ENCODE measurements at places on chromosomes 4 and X. TPM values are rescaled to one million over a fixed set of nuclear protein-coding genes. Genes with fewer than 3 reads are reported as not detected.

FHDC1 gene
- polyA plus RNA-seq: not detected

FRAS1 gene
- not detected for polyA plus RNA-seq

GSX2 gene
- not detected for polyA plus RNA-seq

NR3C2 gene
- polyA plus RNA-seq: 1.1 TPM

NWD2 gene
- polyA plus RNA-seq: not detected

ZNF674 gene
- 0.75 TPM for polyA plus RNA-seq

HMX1 gene
- not detected for polyA plus RNA-seq

H2BW2 gene
- polyA plus RNA-seq: not detected

- DNase-seq: no peak
Measured at GRCh38 chrX:104728456-104728855, 162.5 kb downstream of the IL1RAPL2 start.

GRCh38 chrX:103220511-103221323 lies 5.8 kb downstream of the BEX4 start:
- no peak for DNase-seq

DNA sequence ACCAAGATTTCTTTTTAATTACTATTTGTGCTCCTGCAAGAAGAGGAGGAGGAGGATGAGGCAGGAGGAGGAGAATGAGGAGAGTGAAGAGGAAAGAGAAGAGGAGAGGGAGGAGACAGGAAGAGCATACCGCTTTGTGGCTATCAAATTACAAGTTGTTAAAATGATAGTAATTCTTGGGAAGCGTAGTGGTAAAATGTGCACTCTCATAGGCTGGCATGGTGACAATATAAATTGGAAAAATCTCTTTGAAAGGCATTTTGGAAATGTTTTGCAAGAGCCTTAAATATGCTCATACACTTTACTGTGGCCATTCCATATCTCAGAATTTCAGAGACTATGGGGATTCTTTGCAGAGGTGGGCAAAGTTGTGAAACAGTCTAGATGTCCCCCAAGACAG lies 53.2 kb downstream of the MXRA5 start:
- no peak for DNase-seq

- no peak for DNase-seq
Measured at GRCh38 chr4:83189631-83190136, 75.2 kb upstream of the PLAC8 start.

DNA sequence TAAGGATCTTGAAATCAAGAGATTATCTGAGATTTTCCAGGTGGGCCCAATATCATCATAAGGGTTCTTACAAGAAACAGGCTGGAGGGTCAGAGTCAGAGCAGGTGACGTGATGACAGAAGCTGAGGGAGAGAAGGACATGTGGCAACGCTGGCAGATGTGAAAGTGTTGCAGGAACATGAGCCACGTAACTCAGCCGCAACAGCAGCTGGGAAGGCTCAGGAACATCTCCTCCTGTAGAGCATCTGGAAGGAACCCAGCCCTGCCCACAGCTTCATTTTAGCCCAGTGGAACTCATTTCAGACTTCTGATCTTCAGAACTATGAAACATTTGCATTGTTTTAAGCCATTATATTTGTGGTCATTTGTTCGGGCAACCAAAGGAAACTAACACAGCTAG lies 156.3 kb upstream of the VEGFC start:
- DNase-seq: no peak

DNA sequence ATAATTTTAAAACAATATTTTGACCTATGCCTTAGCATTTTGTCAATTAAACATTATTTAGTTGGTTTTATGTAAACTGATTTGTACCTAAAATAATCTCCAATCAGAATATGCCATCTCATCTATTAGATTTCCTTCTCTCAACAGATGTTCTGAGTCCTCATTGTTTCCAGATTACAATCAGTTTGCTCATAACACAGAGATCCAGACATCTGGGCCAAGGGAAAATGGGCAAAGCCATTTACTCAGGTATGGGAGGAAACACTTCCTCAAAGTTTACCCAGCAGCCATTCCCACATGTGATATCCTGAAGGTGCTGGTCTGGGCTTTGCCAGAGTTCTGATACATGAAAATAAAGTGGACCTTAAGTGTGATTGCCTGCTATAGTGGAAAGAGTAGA lies 217.9 kb upstream of the GPC4 start:
- no peak for DNase-seq

DNA sequence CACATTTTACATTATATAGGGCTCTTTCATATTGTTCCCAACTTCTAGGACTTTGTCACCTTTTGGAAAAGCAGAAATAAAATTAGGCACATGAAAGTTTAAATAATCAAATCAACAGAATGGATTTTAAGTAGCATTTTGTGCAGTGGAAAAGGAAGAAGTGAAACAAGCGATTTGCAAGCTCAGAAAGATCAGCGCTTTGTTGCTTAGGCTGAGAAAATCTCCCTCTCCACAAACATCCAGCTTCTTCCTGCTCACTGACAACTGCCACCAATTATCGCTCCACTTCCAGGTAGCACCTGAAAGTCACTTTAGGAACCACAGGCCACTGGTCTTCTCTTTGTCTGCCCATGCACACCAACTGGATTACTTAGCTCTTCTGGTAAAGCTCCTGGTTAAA lies 2.0 kb upstream of the PDK3 start:
- no peak for DNase-seq

- DNase-seq: no peak
Measured at GRCh38 chrX:38999967-39000745, 198.9 kb downstream of the MID1IP1 start.

- no peak for DNase-seq
Measured at GRCh38 chrX:47539860-47540259, 21.1 kb upstream of the ARAF start.

- DNase-seq: no peak
Measured at GRCh38 chr4:22348410-22348809, 167.5 kb downstream of the ADGRA3 start.

DNA sequence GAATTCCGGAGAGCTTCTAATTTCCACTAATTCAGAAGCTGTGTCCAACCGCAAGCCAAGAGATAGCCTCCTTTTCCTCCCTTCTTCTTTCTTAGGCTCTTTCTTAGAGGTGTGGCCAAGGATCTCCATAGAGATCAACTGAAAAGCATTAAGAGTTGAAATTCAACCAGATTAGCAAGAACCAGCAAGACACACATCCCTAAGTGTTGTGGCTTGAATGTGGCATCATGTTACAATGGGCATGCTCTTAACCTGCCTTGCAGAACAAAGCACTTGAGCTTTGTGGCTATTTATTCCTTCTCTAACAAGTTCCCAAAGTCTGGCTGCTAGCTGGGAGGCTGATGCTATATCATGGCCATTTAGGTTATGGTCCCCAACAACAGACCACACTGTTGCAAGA lies 10.4 kb downstream of the ANOS1 start:
- DNase-seq: no peak

GRCh38 chr4:173448608-173449379 lies 49.9 kb upstream of the SCRG1 start:
- DNase-seq: no peak

DNA sequence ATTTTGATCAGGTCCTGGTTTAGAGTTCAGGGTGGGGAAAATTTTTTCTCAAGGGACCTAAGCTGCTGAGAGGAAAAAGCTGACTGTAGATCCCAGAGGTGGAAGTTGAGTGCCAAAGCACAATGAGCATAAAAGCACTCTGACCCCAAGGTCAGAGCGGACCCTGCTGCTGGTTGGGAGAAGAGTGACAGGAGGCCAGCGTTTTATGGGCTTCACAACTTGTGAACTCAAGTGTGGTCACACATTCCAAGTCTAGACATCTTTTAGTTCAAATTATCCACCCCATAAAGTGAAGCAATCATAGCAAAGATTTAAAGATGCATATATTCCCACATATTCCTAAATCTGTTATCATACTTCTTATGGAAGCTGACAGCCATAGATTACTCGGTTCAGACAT lies 220.3 kb downstream of the CHIC2 start:
- no peak for DNase-seq

- DNase-seq: no peak
Measured at GRCh38 chr4:26826721-26827120, 33.9 kb upstream of the STIM2 start.

GRCh38 chr4:8439914-8440491 lies 520 bp downstream of the ACOX3 start:
- DNase-seq: no peak

GRCh38 chrX:96703816-96704215 lies 19.2 kb downstream of the DIAPH2 start:
- no peak for DNase-seq

DNA sequence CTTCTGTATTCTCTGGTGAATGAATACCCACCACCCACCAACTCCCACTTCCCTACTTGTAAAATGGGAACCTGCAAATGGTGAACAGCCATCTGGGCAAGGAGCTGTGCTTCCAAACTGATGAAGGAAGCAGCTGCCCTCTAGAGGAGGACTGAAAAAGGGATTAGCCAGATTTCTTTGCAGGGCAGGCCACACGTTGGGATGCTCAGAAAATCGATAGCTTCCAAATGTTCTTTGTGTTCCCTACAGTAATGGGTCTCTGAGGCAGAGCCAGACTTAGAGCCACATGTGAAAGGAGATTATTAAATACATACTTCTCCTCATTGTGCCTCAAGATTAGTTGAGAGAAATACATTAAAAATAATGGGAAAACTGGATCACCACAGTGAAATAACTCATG lies 39.3 kb upstream of the LPAR4 start:
- no peak for DNase-seq

GRCh38 chr4:8276358-8277240 lies 7.0 kb downstream of the HTRA3 start:
- DNase-seq: no peak

- DNase-seq: no peak
Measured at GRCh38 chrX:27987862-27988646, 6.8 kb upstream of the DCAF8L1 start.

DNA sequence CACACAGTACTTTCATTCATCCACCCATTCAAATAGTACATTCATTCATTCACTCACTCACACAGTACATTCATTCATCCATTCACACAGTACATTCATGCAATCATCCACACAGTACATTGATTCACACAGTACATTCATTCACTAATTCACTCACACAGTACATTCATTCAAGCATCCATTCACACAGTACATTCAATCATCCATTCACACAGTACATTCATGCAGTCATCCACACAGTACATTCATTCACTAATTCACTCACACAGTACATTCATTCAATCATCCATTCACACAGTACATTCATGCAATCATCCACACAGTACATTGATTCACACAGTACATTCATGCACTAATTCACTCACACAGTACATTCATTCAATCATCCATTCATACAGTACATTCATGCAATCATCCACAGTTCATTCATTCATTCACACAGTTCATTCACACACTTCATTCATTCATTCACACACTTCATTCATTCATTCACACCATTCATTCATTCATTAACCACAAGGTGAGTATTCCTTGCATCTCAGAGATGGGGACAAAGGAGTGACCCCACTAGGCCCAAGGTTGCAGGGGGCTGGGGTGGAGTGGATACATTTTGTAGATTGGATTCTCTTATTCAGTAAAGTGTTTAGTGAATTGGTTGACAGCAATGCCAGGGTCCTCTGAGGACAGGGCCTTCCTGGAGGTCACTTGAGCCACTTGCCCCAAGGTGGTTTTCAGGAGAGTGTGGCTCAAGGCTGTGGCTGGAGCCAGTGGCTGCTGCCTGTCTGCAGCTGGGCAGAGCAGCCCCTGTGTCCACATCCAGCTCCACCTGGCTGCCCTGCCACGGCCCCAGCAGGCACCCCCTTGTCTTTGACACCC lies 4.3 kb upstream of the SPON2 start:
- DNase-seq: no peak

DNA sequence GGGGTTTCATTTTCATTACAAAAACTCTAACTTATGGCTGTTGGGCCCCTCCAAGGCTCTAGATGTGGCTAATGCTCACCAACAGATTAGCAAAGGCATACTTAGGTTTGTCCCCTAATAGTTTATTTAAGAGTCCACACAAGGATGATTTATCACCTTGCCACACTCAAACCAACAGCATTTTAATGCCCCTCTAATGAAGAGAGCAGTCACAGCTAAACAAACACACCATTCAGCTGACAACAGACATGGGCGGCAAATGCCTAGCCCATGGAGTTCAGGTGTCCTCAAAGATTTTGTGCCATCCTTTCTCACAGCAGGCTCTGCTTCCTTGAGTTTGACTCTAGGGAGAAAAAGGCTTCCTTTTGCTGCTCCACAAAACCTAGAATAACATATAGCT lies 61.8 kb upstream of the CITED1 start:
- no peak for DNase-seq

GRCh38 chr4:133275246-133275645 lies 126.2 kb downstream of the PCDH10 start:
- DNase-seq: no peak

DNA sequence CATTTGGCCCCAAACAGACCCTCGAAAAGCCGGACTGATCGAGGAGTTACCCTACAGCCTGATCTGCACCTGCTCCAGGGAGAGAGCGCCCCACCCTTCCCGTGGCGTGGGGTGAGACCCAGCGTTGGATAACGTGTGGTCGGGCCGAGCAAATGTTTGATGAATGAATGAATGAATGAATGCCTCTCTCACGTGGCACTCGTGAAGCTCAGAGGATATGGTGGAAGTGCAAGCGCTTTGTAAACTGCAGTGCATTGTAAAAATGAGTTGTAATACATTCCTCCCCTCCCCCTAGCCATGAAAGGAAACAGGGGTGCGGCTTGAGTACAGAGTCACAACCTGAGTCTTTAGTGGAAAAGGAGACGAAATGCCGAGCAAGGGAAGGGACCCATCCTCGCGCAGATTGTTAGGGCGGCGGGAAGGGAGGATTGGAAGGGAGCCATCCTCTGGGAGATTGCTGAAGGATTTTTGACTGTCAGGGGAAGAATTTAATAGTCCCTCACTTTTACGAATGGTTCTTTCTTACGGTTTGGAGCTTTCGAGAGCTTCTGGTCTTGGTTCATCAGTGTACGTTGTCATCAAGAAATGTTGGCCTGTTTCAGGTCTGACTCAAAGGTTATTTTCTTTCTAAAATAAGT lies 772 bp upstream of the FBXW7 start:
- no peak for DNase-seq

- DNase-seq: no peak
Measured at GRCh38 chrX:97806238-97806637, 922.5 kb downstream of the RPA4 start.

DNA sequence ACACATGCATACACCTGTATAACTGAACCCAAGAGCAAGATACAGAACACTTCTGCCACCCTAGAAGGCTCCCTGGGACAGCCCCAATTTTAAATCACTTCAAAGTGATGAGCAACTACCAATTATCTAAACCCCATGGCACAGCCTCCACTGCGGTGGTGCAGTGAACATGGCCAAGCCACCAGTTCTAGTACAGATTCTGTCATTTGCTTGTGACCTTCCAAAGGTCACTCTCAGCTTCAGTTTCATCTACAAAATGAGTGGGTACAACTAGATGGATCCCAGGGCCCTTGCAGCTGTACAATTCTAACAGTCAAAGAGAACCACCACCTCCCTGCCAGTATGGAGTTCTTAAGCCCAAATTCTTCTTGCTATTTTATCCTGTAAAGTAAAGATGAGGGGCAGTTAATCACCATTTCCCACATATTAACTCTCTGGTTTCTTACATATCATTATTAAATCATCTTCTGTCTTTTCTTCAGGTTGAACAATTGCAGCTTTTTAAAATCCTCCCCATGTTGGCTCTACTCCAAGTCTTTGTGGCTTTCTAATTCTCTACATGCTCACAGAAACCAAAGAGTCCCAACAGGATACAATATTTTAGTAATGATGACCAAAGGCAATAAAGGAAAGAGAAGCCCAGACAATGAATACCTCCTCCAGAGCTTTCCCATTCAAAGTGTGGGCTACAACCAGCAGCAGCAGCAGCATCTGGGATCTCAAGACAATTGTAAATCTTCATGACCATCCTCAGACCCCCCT lies 39.0 kb upstream of the GPM6B start:
- no peak for DNase-seq
